Stimulated activated CD4-positive, alpha-beta T cell treated with anti-CD3 and anti-CD28 coated beads, Interleukin-2, amount 100 ng/mL, for 4 hours (primary cell): ENCODE measurements at places on chromosomes 16 and 17.

DNA sequence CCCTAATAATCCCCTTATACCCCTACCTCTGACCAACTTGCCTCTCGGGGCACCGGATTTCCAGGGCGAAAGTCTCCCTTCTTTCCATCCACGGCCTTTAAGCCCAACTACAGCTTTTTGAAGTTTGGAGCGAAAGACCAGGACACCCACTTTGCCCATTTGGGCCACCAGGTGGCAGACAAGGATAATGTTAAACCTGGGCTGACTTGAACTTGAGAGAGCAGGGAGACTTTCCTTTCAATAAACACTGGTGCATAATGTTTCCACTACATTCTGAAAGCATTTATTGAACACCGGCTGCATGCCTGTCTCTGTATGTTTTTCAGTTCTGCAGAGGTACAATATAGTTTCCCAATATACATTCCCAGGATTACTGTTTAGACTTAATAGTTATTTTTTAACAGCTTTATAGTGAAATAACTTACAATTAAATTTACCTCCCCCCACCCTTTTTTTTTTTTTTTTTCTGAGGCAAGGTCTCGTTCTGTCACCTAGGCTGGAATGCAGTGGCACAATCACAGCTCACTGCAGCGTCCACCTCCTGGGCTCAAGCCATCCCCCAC, 6.9 kb upstream of the CES3 start:
- DNase-seq = peak; percentile 60

DNA sequence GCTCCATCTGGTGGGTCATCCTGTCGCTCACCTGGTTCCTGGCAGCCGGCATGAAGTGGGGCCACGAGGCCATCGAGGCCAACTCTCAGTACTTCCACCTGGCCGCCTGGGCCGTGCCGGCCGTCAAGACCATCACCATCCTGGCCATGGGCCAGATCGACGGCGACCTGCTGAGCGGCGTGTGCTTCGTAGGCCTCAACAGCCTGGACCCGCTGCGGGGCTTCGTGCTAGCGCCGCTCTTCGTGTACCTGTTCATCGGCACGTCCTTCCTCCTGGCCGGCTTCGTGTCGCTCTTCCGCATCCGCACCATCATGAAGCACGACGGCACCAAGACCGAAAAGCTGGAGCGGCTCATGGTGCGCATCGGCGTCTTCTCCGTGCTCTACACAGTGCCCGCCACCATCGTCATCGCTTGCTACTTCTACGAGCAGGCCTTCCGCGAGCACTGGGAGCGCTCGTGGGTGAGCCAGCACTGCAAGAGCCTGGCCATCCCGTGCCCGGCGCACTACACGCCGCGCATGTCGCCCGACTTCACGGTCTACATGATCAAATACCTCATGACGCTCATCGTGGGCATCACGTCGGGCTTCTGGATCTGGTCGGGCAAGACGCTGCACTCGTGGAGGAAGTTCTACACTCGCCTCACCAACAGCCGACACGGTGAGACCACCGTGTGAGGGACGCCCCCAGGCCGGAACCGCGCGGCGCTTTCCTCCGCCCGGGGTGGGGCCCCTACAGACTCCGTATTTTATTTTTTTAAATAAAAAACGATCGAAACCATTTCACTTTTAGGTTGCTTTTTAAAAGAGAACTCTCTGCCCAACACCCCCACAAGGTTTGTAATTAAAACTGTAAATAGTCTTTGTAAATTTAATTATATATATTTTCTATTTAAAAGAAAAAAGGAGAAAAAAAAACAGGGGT, 1.7 kb downstream of the FZD2 start:
- DNase-seq = no peak

DNA sequence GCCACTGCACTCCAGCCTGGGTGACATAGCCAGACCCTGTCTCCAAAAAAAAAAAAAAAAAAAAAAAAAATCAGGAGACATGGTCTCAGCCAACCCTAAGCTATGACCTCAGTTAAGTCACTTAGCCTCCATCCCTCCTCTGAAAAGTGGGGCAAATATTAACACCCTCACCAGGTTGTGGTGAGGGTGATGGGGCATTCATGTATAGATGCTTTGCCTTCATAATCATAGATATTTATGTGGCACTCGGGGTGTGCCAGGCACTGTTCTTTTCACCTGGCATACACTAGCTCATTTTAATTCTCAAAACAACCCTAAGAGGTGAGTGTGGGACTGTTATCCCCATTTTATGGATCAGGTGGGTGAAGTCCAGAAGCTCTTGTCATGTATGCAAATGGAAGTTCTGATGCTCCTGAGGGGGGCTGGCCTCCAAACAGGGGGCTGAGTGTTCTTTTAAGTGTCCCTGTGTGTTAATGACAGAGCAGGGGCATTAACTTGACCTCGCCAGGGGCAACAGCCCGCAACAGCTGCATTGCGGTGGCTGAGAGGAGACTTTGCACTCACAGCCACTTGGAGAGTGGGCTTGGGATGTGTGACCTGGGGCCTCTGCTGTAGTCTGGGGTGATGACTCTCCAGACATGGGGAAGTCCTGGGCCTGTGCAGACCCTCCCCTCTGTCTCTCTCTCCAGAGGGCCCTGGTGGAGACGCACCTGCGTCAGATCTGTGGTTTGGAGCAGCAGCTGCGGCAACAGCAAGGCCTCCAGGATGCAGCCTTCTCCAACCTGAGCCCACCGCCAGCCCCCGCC, 4.1 kb downstream of the TBKBP1 start:
- DNase-seq = no peak

GRCh38 chr17:14372905-14373613, 72.2 kb downstream of the HS3ST3B1 start:
- no peak for DNase-seq

GRCh38 chr17:68705714-68706076, 104.5 kb upstream of the FAM20A start:
- DNase-seq = no peak
